ENCODE measurements at places on chromosomes 7 and 10.

DNA sequence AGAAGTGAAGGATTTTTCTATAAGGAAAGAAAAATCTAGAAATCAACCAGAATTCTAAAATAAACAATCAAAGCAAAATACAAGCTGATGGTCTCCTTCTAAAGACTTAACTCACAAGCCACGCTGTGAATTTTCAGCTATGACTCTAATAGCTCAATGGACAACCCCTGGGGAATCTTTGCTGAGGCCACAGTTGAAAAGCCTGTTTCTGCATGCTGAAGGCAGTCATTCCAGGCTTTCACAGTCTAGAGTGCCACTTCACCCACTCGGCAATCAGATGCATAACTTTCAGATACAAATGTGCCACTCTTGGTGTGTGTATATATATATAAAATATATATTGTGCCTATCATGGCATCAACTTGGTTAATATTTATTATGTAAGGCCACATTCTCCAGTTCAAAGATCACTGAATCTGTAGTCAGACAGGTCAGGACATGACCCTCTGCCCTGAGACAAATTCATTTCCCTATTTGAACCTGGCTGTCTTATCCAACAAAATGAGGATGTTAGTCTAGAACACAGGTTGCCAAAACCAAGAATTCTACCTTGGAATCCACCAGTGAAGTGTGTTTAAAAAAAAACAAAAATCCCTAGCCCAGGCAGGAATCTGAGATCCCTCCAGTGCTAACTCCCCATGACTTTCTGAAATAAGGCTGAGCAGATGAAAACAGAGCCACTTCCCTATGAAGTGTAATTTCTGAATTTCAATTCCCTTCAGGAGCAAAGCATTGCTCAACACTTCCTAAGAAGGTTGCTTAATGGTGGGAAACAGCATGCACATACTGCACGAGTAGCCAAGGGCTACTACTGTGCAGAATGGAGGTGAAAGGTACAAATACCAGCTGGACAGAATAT lies 9.9 kb downstream of the LIPA start:
- DNase-seq = no peak

- DNase-seq = no peak
Measured at GRCh38 chr7:99490878-99491277, 9.2 kb downstream of the ZNF394 start.

GRCh38 chr7:22854158-22855048 lies 31.8 kb upstream of the TOMM7 start:
- DNase-seq = peak; percentile 82

- DNase-seq = no peak
Measured at GRCh38 chr10:35498693-35499092, 106.4 kb upstream of the GJD4 start.

- DNase-seq = no peak
Measured at GRCh38 chr10:79301754-79302530, 45.3 kb upstream of the PPIF start.

DNA sequence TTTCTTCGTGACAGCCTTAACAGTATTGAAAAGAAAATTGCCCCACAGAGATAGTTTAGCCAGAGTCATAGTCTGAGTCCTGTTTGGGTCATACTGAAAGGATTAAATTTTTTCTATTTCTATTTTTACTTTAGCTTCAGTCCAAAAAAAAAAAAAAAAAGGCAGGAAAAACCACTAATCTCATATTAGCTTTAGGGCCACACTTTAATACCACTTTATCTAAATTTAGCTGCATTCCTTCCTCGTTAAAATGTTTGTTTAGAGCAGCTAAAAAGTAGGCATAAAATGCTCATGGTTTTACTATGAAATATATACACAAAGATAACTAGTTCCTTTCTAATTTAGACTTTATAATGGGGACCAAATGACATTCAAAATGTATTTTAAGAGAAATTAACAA lies 216.5 kb upstream of the TMEM196 start:
- DNase-seq = no peak

GRCh38 chr10:89645742-89646172 lies 715 bp upstream of the PANK1 start:
- no peak for DNase-seq

GRCh38 chr7:20232848-20233247 lies 15.7 kb upstream of the MACC1 start:
- no peak for DNase-seq

GRCh38 chr10:35606430-35606829 lies 1.3 kb downstream of the GJD4 start:
- peak; percentile 9 for DNase-seq

DNA sequence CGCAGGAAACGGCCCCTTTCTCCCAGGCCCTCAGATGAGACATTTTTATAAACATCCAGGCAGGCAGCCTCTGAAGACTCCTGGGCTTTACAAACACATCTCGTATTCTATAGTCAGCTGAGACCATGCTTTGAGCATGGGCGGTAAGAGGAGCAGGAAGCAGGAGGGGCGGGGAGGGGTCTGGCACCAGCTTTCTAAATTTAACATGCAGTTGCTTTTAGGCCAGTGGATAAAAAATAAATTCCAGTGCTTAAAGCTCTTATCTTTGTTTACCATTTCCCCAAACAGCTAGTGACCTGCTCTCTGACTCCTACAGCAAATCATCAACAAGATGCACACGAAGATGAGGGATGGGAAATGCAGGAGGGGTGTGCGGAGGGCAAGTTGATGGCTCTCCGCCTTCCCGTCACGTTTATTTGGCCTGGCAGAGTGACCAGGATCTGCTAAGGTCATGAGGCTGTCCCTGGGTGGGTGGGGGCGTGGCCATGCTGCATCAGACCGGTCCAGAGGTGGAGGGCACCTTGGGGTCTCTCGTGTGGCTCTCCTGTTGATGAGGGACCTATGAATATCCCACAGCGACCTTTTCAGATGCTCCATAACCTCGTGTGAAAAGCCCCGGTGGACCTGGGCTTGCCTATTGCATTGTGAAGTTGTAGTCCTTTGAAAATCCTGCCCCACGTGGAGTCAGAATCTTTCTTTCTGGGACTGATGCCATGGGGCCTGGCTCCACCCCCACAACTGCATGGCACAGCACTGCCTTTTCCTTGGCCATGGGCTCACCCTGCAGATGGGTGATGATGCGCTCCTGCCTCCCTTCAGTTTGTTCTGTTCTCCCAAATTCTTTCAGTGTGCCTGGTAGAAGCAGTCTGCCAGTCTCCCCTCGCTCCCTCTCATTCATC lies 67.5 kb downstream of the PARP12 start:
- peak; percentile 41 for DNase-seq

- DNase-seq = no peak
Measured at GRCh38 chr10:128418819-128419218, 292.6 kb upstream of the MKI67 start.

- peak; percentile 89 for DNase-seq
Measured at GRCh38 chr10:117167789-117168674, 29.3 kb upstream of the KCNK18 start.

GRCh38 chr10:78059906-78060702 lies 26.4 kb downstream of the RPS24 start:
- DNase-seq = no peak

GRCh38 chr10:90227786-90228185 lies 526.4 kb downstream of the KIF20B start:
- DNase-seq = no peak

DNA sequence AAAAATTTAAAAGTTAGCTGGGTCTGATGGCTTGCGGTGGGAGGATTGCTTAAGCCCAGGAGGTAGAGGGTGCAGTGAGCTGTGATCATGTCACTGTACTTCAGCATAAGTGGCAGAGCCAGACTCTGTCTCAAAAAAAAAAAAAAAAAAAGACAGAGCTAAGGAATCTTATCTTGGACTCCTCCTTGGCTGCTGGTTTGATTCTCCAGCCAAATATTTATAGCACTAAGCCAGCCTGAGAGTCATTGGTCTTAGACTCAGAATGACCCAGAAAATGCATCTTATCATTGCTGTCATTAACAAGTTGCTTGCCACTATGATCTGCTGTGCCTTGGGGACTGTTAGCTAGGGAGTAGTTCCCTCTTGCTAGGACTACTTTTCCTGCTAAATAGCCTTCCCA lies 164.7 kb downstream of the GNAT3 start:
- DNase-seq = no peak

DNA sequence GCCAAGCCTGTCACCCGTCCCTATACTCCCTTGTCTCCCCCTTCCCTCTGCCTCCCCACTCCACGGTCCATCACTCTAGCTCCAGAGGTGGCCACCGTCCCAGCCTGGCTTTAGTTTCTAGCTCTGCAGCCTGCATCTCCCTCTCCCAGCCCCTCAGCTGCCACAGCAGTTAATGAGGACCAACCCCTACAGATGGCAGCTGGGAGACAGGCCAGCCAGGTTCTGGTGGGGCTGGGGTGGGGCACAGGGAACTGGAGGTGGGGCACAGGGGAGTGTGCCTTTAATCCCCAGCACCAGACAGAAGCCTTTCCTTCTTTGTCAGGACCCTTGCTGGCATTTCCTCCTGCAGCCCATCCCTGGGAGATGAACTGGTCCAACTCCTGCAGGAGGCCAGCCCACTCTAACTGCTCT lies 21.1 kb downstream of the UNC5B start:
- DNase-seq = peak; percentile 43

DNA sequence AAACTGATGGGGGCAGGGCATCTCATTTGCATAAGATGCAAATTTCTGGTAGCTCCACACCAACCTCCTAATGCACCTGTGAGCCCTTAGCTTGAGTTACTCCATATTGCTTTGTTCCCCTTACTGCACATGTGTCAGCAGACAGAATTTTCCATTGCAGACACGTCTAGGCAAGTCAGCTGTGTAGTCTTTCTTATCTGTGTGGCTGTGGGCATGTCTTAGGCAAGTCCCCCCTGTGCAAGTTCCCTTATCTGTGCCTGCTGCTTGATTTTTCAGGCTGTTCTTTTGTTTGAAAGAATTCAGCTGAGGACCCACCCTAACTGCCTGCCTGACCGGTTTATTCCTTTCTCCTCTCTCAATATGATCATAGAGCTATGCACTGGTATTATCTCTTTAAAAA lies 28.5 kb upstream of the TRIM24 start:
- no peak for DNase-seq

- no peak for DNase-seq
Measured at GRCh38 chr10:6333973-6334372, 131.2 kb downstream of the PFKFB3 start.

GRCh38 chr10:119652361-119652730 lies 1.2 kb downstream of the BAG3 start:
- peak; percentile 82 for DNase-seq

DNA sequence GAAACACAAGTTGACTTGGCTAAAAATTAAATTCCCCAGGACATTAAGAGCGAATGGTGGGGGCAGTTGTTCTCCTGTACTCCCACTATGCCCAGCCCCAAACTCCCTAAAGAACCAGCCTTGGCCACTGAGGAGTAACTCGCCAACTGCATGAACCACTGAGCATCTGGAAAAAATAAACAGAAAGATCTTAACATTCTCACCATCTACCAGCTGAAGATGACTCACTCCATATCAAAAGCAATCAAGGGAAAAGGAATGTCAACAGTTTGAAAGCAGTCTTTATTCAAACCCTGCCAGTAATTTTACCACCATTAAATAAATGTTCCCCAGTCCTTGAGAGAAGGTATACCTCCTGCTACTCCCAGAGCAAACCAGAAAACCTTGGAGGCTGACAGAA lies 45.4 kb downstream of the CTTNBP2 start:
- no peak for DNase-seq

DNA sequence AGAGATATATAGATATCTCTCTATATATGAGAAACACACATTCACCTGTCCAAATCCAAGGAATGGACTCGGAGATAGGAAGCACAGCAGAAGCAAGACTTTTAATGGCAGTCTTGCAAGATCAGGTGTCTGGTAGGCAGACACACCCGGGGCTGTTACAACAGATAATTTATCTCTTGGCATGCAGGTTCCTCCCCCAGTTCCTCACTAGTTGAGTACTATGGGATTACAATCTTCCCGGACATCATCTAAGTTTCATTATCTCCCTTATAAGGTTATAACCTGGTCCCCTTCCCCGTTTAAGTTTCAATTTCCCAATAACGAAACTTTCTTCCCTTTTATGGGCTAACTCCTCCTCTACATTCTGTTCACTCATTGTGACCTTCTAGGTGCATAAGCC lies 399.3 kb downstream of the PPP1R3A start:
- no peak for DNase-seq

- DNase-seq = no peak
Measured at GRCh38 chr7:10718768-10719167, 254.9 kb upstream of the PHF14 start.

- DNase-seq = no peak
Measured at GRCh38 chr7:9709216-9709615, 1264.5 kb upstream of the PHF14 start.

DNA sequence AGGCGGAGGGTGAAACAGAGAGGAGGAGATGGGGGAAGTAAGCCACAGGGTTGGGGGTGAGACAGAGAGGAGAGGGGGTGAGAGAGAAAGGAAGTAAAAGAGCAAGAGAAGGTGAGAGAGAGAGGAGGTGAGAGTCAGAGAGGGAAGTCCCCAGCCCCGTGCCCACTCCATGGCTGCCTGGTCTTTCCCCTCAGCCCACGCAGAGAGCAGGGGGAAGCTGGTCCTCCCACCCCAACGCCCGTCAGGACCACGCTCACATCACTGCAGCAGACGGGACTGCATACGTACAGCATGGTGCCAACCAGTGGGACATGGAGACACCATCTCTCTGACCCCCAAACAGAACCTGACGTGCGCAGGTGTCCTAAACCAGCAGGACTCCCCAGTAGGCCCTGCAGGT lies 12.1 kb upstream of the PDGFA start:
- DNase-seq = no peak

- peak; percentile 36 for DNase-seq
Measured at GRCh38 chr7:124762611-124763143, 2.9 kb downstream of the GPR37 start.

DNA sequence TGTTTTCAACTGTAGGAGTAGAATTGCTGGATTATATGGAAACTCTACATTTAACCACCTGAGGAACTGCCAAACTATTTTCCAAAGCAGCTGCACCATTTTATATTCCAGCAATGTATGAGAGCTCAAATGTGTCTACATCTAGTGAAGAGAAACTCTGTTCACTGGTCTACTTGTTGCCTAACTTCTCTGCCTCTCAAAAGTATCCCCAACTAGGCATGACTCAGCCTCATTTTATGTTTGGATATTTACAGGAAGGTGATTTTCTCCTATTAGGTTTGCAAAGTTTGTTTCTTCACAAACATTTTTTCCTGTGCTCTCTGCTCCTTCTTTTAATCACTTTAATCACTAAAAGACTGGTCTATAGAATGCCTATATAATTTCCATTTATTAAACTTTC lies 37.1 kb upstream of the SRI start:
- no peak for DNase-seq

GRCh38 chr7:133797818-133798520 lies 329.2 kb upstream of the LRGUK start:
- no peak for DNase-seq

GRCh38 chr7:49805371-49806007 lies 32.1 kb downstream of the VWC2 start:
- DNase-seq = peak; percentile 41

DNA sequence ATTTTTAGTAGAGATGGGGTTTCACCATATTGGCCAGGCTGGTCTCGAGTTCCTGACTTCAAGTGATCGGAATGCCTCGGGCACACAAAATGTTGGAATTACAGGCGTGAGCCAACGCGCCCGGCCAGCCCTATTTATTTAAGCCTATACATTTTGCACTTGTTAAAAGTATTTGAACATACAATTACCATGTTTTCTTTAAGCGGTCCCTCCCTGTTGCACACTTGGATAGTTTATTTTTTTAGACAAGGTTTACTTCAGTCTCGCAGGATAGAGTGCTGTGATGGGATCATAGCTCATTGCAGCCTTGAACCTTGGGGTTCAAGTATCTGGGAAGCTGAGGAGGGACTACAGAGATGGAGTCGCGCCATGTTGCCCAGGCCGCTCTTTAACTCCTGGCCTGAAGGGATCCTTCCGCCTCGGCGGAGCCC lies 35.7 kb upstream of the SRRM3 start:
- DNase-seq = no peak

GRCh38 chr7:33814936-33815335 lies 90.4 kb upstream of the BMPER start:
- peak; percentile 38 for DNase-seq
